ENCODE measurements at places on chromosomes 16 and 17.

- no peak for DNase-seq
Observed at GRCh38 chr17:11900655-11901054, 96.6 kb downstream of the ZNF18 start.

DNA sequence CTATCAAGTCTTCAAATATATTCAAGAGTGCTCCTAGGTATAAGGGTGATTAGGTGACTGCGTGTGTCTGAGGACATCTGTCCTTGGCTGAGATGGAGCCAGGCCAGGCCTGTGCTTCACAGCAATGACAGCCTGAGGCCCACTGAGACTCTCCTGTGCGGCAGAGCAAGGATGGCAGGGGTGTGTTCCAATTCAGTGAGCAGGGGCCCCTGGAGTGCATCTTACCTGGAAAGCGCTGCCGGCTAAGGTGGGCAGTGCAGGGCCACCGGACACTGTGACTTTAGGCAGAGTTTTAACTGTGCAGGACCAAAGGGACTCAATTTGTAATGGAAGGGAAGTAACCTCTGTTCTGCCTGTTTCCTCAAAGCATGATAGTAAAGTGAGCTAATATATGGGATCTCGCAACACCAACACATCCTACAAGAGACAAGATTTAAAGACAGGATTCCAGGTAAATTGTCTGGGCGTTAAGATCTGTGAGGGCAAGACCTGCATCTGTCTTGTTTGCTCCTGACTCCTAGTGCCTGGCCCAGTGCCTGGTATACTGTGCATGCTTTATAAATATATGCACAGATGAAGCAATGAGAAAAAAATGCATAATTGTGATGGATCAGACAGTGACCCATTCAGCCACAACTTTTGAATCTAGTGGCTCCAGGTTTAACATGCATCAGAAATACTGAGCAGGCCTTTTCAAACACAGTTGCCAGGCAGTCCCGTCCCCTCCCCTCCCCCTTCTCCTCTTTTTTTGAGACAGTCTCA is 86.7 kb downstream of the MRC2 start:
- DNase-seq = no peak

- DNase-seq = no peak
Observed at GRCh38 chr16:85860413-85861094, 38.4 kb upstream of the IRF8 start.

DNA sequence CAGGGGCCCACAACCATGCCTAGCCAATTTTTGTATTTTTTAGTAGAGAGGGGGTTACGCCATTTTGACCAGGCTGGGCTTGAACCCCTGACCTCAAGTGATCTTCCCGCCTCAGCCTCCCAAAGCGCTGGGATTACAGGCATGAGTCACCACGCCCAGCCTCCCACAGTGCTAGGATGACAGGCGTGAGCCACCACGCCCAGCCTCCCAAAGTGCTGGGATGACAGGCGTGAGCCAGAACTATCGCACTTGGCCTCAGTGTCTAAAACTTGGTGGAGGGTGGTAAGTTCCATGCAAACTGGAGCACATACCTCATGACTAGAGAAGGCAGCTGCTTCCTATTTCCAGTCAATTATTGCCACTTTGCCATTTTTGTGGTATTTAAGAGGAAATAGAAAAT is 7.1 kb downstream of the HSD17B2 start:
- DNase-seq = no peak

DNA sequence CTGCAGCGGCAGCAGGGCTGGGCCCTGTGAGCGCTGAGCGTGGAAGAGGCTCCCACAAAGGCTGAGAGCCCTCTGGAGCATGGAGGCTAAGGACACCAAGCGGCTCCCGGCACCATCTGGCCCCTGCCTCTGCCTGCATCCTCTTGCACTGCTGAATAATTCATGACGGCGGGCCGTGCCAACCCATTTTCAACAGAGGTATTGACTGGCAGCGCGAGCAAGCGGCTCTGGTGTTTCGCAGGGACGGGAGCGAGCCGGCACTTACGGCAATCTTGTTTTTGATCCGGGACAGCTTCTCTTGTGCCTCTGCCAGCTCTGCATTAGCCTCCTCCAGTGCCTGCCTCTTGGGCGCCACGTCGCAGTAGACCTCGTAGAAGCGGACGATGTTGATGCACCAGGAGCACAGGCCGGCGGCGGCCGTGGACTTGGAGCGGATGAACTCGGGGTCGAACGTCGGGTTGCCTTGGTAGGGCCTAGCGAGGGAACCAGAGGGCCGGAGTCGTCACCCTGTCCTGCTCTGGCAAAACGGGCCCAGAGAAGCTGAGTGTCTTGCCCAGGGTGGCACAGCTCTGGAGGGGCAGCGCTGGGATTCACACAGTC is 80.4 kb downstream of the PGS1 start:
- DNase-seq = no peak

- peak; percentile 50 for DNase-seq
Observed at GRCh38 chr17:794876-795275, 12.7 kb downstream of the MRM3 start.

- DNase-seq = peak; percentile 14
Observed at GRCh38 chr17:48153691-48154358, 46.3 kb downstream of the SNX11 start.

- DNase-seq = peak; percentile 62
Observed at GRCh38 chr16:67039260-67040020, 10.5 kb downstream of the CBFB start.

DNA sequence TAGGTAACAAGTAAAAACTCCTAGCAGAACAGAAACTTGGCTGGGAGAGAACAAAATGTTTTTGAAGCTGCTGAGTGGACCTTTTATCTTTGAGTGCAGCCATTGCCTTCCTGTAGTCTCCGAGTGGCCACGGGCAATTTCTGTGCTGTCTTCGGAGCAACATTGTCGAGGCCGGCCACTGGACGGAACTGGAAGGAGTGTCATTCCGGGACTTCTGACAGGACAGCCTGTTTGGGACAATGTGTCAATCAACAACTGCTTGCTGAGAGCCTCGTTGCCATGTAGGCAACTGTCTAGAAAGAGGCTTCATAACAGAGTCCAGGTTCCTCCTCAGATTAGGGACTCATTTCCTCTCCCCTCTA is 96.2 kb upstream of the CDYL2 start:
- no peak for DNase-seq

GRCh38 chr17:42009170-42009569 is 8.1 kb downstream of the DNAJC7 start:
- no peak for DNase-seq

- peak; percentile 94 for DNase-seq
Observed at GRCh38 chr17:64025732-64026294, 5.4 kb upstream of the ICAM2 start.

- no peak for DNase-seq
Observed at GRCh38 chr17:7755095-7755890, 37.7 kb downstream of the DNAH2 start.

DNA sequence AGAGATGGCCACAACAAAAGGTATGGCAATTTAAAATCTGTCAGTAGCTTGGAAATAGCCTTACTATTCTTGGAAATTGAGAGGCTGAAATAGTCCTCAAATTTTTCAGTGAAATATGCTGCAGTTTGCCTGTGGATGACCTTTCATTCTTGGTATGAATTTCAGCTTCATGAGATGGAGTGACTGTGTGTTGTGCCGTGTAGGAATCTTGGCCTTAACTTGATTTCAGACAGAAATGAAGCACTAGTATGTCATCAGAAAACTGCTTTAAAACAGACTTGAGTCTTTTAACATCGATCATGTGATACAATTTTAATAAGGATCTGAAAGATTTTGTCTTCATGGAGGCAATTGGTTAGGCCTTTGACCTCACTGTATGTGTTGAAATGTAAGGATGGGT is 247.2 kb downstream of the CNTNAP4 start:
- no peak for DNase-seq

DNA sequence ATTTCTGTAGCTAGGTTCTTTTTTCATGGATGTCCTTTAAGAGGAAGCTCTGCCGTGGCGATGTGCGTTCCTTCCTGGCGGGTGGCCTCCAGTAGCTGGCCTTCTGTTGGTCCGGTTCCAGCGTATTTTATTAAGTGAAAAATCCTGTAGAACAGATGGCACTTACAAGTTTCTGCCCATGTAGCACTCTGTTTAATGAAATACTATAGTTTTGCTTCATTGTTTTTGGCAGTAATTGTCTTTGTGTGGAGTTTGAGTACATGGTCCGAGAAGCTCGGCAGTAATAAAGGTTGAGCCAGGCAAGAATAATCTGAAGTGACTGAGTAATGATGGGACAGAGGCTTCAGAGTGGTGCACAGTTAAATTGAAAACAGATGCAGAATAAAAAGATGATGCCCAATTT is 20.4 kb downstream of the USP10 start:
- DNase-seq = no peak

GRCh38 chr17:7987112-7987893 is 15.1 kb upstream of the GUCY2D start:
- DNase-seq = no peak

DNA sequence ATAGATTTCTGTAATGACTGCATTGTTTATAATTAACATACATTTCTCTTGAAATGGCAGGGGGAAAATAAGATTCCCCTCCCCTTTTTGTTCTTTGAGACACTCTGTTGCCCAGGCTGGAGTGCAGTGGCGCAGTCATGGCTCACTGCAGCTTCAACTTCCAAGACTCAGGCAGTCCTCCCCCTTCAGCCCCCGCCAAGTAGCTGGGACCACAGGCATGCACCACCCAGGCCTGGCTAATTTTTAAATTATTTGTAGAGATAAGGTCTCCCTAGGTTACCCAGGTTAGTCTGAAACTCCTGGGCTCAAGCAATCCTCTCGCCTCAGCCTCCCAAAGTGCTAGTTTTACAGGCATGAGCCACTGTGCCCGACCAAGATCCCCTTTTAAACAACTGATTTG is 67.7 kb downstream of the KATNIP start:
- DNase-seq = no peak

- DNase-seq = no peak
Observed at GRCh38 chr17:36731811-36732210, 130.4 kb downstream of the MRM1 start.

- DNase-seq = no peak
Observed at GRCh38 chr17:48725004-48725287, 2.0 kb downstream of the PRAC2 start.

- no peak for DNase-seq
Observed at GRCh38 chr17:68860941-68861340, 94.3 kb downstream of the ABCA8 start.

DNA sequence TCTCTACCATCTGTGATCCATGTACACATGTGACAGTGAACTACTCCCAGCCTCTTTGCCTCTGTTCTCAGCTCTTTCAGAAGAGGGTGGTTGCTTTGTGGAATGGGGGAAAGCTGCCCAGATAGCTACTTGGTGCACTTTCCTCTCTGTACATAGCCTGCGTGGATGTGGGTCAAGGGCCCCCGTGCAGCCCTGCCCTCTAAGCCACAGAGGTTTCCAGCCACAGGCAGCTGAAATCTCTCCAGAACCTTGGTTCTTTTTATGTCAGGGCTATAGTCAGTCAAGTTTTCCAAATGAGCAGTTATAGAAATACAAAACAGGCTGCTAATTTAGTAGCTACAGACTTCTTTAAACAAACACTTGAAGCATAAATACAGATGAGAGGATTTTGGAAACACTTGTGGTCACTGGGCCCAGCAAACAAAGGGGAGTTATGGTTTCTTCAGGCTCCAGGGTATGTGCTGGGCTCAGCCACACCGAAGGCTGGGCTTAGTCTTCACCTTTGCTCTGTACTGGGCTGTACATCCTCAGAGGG is 199.7 kb upstream of the ASIC2 start:
- DNase-seq = no peak

DNA sequence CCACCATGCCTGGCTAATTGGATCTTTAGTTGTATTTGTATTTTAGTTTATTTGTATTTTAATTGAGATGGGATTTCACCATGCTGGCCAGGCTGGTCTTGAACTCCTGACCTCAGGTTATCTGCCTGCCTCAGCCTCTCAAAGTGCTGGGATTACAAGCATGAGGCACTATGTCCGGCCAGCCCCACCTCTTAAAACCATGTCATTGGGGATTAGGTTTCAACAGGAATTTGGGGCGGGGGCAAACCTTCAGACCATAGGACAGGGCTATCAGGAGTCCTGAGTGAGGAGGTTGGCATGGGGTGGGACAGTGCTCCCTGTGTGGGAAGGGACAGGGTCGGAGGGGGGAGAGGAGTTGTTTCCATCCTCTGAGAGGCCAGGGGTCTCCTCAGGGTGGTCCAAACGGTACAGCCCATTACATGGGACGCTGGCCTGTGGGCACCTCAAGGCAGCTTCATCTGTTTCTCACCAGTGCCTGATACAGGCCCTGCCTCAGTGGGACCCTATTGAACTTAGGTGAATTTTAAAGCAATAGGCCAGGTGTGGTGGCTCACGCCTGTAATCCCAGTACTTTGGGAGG is 21.6 kb downstream of the GAA start:
- DNase-seq = no peak

DNA sequence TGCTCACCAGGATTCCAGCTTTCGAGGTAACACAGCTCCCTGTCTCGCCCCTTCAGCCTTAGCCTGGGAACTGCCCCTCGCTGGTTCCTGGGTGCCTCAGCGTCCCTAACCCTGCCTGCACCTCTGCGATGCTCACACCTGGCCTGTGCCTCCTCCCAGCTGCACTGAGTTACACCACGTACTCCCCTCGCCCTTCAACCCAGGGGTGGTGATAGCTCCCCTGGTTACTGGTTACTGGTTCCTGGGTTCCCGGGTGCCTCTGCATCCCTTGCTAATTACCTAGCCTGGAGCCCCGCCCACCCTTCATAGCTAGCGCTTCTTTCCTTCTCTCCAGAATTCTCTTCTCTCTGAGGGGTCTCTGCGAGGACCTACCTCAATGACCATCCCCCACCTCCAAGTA is 65.3 kb upstream of the PLCG2 start:
- DNase-seq = no peak

DNA sequence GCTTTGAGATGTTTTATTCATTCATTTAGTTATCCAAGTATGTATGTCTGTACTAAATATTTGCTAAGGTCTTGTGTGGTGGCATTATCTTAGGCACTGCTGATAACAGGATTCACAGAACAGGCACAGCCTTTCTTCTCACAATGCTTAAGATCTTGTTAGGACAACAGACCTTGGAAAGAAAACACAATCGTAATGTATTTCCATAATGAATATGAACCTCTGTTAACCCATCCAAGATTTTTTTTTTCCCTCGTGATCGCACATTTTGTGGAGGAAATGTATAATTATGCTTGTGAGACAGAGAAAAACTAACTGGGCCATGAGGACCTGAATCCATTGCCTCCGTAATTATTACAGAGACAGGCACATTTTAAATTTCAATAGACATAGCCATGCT is 121.9 kb downstream of the NPIPB5 start:
- no peak for DNase-seq

- no peak for DNase-seq
Observed at GRCh38 chr17:75642182-75642783, 9.0 kb downstream of the SMIM5 start.

DNA sequence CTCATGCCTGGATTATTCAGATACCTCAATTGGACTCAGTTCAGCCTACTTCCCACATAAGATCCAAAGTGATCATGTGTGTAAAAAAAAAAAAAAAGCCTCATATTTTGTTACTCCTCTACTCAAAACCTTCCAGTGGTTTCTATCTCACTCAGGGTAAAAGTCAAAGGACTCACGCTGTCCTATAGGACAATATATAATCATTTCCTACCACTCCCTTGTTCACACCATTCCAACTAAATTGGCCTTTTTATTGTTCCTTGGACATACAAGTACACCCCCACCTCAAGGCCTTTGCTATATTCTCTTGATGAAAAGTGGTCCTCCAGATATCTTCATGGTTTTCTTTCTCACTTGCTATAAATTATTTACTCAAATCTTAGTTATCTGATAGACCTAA is 99.2 kb downstream of the USP32 start:
- no peak for DNase-seq
